ENCODE measurements at places on chromosomes 3 and 15. TPM values are rescaled to one million over a fixed set of nuclear protein-coding genes. Genes with fewer than 3 reads are reported as not detected.

The CD200 gene
- 0.75 TPM for polyA plus RNA-seq

The GOLGA8K gene
- polyA plus RNA-seq = 0.03 TPM

The ACTRT3 gene
- 3.0 TPM for polyA plus RNA-seq

The FRMD4B gene
- 1.1 TPM for polyA plus RNA-seq

The SCN11A gene
- polyA plus RNA-seq = 0.03 TPM

The RBPMS2 gene
- polyA plus RNA-seq = 2.0 TPM

The NTRK3 gene
- 0.61 TPM for polyA plus RNA-seq

The CDHR4 gene
- not detected for polyA plus RNA-seq

The LRRC15 gene
- 0.01 TPM for polyA plus RNA-seq

The CRABP1 gene
- polyA plus RNA-seq = 0.05 TPM

DNA sequence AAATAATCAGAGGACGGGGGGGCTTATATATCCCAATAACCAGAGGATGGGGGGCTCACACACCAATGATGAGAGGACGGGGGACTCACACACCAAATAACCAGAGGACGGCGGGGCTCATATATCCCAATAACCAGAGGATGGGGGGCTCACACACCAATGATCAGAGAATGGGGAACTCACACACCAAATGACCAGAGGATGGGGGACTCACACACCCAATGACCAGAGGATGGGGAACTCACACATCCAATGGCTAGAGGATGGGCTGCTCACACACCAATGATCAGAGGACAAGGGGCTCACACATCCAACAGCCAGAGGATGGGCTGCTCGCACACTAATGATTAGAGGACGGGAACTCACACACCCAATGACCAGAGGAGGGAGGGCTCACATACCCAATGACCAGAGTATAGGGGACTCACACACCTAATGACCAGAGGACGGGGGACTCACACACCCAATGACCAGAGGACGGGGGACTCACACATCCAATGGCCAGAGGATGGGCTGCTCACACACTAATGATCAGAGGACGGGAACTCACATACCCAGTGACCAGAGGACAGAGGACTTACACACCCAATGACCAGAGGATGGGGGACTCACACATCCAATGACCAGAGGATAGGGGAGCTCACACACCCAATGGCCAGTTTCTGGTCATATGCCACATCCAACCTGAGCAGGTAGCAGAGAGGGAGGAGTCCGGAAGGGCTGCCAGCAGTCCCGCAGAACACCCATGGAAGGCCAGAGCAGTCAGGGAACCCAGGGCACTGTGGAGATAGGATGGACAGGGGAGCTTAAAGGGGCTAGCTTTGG, 10.6 kb downstream of the RAB6B start:
- no peak for DNase-seq

- DNase-seq = no peak
Measured at GRCh38 chr3:47010111-47010712, 30.7 kb downstream of the NBEAL2 start.

- no peak for DNase-seq
Measured at GRCh38 chr3:195183071-195183776, 87.7 kb downstream of the XXYLT1 start.

GRCh38 chr15:62306851-62307504, 141.9 kb upstream of the C2CD4B start:
- DNase-seq = peak; percentile 35

GRCh38 chr3:107943786-107944523, 146.9 kb downstream of the CD47 start:
- no peak for DNase-seq

DNA sequence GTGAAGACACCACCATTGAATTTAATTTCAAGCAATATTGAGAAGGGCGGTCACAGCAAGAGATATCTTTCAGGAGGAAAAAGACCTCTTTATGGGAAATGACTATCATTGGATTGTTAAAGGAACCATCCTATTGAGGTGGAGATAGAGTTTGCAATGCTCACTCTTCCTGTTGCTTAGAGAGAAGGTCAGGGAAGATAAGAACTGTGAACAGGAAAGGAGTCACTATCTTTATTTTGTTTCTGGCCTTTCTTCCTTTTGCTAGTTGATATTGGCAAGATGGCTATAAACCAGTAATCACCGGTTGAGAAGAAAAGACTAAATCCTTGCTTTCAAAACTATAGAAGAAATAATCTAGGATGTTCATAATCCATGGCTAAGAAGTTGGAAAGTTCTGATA, 112.1 kb upstream of the TMEM108 start:
- no peak for DNase-seq

DNA sequence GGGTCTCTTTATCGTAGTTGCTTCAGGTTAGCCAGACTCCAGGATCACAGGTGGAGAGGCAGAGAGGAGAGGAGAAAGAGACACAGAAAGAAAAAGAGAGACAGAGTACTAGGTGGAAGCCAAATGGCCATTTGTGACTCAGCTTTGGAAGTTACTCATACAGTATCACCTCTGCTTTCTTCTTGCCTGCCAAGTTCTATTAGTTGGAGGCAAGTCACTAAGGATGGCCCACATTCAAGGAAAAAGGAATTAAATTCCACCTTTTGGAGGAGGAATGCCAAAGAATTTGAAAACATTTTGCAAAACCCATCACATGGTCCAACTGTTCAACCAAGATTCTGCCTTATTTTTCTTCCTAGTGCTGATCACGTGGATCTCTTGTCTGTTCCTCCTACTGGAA, 291.1 kb downstream of the CHL1 start:
- DNase-seq = no peak

- DNase-seq = no peak
Measured at GRCh38 chr3:116148881-116149851, 296.1 kb downstream of the LSAMP start.

- DNase-seq = no peak
Measured at GRCh38 chr3:8460815-8461456, 40.7 kb upstream of the LMCD1 start.

DNA sequence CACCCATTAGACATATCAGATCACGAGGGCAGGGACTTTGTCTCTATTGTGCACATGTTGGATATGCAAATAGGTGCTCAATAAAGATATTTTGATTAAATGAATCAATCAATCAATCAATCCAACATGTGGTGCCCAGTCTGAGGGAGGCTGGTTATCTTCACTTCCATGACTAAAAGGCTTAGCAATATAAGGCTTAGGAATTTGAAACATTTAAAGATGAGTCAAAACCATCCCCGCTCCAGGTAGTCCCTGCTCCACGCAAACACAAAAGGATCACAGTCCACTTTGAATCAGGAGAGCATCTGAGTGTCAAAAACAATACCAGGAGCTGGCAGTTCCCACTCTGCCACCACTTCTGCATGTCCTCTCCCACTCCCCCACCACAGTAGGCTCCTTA, 25.8 kb upstream of the PRICKLE2 start:
- DNase-seq = no peak

- DNase-seq = no peak
Measured at GRCh38 chr15:95825671-95826411, 504.7 kb upstream of the NR2F2 start.

DNA sequence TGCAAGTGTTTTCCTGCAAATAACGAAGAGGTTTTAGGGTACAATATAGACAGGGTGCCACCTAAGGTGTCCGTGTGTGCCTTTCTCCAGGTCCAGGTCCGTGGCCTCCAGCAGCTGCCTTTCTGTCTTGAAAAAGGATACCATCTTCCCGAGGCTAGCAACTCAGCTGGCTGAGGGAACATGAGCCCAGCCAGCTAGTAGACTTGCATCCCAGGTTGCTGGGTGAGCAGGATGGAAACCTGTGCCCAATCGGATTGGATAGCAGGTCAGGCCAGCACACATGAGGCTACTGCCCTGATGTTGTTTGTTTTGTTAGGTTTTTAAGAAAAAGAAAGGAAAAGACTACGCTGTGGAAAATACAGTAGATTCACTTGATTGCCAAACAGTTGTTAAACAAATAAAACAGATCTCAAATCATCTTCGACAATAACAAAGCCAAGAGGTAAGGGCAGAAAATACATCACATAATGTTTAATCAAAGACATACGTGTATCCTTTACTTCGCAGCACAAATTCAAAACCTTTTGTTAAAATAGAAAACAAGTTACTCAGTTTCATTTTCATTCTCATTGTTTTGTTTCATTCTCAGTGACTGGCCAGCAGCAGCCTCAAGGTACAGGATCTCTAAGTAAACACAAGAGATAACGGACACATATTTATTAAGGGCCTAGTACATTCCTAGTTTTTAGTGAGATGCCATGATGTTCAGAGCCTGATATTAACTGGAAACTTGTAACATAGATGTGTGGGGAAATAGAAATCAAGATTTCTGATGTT, 661.2 kb upstream of the NR2F2 start:
- DNase-seq = no peak

DNA sequence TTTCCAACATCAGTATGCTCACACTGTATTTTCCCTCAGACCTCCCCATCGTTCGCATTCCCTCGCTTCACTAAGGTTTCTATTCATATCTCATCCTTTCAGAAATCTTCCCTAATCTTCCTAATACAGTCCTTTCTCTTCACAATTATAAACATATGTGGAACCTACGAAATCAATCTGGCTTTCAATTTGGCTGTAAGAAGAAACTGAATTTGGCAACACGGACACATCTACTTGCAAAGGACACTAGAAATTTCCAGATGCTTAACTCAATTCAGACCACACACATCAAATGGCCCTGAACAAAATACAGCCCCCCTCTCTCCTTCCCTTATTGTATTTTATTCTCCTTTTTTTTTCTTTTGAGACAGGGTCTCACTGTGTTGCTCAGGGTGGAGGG, 39.1 kb upstream of the TM4SF19 start:
- DNase-seq = no peak

DNA sequence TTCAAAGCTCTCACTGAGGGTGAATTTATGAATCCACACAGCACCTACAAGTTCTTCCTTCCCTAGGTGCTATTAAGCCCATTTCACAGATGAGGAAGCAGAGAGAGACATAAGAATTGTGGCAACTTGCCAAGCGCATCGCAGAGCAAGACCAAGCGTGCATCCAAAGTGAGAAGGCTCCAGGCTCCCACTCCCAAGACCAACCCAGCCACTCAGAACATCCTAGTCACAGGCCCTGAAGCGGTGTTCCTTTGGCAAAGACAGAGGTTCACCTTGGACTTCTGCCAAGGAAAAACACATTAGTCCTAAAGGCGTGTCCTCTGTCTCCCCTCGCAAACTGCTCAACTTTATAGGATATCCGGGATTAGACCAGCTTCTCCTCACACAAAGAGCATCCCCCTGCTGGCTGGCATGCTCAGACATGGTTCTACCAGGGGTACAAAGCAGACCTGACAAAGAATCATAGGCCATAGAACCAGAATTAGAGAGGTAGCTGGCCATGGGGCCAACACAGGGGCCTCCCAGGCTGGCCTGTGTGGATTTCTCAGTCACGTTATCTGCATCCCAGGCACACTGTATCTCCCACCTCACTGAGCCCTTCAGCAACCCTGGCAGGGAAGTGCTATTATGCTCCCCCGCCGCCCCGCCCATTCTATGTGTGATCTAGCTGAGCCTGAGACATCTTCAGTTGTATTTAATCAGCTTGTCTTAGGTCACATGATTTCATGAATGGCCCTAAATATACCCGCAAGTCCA, 160.2 kb downstream of the FOXP1 start:
- DNase-seq = no peak

GRCh38 chr15:33753012-33753411, 215.3 kb upstream of the CHRM5 start:
- DNase-seq = no peak

DNA sequence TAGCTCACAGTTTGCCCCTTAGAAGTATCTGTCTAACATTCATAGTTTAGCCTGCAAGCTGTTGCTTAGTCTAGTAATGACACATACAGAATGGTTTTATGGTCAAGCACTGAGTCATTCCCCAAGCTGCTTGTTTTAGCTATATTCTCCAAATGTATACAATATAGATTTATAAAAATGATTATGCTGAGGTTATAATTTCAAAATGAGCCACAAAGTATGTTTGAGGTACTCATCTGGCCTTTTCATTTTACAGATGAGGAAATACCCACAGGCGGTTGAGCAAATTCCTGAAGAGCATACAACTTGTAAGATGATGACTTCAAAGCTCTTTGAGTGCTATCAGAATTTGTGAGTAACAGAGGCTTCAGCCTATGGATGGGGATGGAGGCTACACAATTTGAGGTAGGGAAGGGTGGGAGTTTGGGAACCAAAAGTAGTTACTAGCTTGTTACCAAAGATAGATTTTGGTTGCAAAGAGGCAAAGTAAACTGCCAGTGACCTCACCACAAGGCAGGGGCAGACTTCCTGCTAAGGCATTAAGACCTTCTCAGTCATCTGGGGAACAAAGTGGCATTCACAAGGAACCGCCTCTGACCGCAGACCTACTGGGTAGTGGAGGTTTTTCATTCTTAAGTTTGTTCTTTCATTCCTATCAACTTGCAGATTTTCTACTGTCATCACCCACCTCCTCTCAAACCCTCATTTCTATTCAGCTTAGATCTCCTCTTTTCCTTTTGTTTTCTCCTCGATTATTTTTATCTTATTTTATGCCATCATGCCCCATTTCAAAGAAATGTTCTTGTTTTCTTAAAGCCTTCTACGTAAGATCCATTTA, 257.2 kb upstream of the NECTIN3 start:
- DNase-seq = no peak

- no peak for DNase-seq
Measured at GRCh38 chr3:39011191-39011736, 40.5 kb downstream of the SCN11A start.

DNA sequence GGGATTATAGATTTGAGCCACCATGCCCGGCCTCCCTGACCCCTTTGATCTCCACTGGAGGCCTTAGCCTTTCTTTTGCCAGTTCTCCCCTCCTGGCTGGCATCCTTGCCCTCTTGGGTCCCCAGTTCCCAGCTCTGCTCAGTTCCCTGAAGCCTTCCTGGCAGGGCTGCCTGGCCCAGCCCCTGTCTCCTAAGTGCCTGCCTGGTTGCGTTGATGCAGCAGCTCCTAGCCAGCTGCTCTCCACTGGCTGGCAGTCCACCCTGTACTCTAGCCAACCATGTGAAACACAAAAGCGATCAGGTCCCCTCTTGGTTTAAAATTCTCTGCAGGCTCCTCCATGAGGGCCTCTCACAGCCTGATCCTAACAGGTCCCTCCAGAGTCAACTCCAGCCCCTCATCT, 184.7 kb downstream of the RAB11A start:
- DNase-seq = no peak

- no peak for DNase-seq
Measured at GRCh38 chr3:4350789-4351163, 47.6 kb downstream of the SETMAR start.

All from psoas muscle (tissue), 8 donors.